ENCODE measurements at places on chromosomes 3 and 15.

- no peak for DNase-seq
Observed at GRCh38 chr15:101651554-101652097, 555 bp downstream of the TM2D3 start.

GRCh38 chr3:143241481-143241951, 121.9 kb downstream of the CHST2 start:
- DNase-seq = no peak

GRCh38 chr3:129618901-129619671, 12.6 kb upstream of the PLXND1 start:
- no peak for DNase-seq

- DNase-seq = no peak
Observed at GRCh38 chr3:28173836-28174235, 67.6 kb upstream of the CMC1 start.

DNA sequence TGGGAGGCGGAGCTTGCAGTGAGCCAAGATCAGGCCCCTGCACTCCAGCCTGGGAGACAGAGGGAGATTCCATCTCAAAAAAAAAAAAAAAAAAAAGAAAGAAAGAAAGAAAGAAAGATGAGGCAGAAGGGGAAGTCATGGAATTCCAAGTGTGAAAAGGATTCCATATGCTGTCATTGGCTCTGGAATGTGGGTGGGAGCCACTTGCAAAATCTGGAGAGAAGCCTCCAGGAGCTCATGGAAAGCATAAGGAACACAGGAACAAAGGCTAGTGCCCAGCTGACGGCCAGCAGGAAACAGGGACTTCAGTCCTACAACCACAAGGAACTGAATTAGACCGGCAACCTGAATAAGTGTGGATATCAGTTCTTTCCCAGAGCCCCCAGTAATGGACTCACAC, 12.5 kb upstream of the TRAK1 start:
- DNase-seq = no peak

DNA sequence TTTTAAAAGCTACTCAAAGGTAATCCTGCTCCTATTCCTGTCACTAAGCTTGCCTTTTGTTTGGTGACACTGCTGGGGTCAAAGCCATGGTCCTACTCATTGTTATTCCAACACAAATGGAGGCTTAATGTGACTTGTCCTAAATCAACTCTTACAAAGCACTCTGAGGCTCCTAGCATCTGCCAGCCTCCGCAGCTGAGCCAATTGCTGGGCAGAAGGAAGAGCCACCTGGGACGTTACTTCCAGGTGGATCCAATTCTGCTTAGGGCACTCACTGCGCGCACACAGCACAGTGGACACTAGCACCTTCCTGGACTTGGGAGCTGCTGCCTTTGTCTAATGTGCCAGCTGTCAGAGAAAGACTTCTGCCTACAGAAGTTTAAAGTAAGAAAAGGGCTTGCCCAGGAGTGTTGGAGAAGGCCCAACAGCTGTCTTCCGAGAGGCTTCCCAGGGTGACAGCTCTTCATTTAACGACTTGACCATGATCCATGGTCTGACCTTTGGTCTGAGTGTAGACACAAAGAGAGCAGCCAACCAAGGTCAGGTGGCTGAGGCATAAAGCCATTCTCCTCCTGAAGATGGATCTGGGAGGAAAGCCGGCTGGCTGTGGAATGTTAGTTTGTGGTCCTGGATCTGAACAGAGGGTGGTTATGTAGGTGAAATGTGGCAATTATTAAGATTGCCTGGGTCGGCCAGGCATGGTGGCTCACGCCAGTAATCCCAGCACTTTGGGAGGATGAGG, 102.2 kb downstream of the AQP9 start:
- no peak for DNase-seq

DNA sequence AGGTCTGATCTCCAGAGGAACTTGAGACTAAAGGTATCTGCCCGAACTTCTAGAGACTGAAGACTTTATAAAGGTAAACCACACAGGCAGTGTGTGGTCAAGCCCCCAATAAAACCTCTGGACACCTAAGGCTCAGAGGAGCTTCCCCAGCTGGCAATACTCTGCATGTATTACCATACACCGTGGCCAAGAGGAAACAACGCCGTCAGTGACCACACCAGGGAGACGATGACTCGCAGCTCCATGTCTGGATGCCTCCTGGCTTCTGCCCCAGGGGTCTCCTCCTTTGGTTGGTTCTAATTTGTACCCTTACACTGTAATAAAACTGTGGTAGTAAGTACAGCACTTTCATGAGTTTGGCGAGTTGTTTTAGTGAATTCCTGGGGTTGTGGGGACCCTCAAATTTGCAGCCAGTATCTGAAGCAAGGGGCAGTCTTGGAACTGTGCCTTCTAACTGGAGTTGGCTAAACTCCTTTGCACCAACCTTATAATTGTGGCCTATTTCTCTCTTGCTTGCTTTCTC, 32.1 kb upstream of the BCL2L10 start:
- no peak for DNase-seq

DNA sequence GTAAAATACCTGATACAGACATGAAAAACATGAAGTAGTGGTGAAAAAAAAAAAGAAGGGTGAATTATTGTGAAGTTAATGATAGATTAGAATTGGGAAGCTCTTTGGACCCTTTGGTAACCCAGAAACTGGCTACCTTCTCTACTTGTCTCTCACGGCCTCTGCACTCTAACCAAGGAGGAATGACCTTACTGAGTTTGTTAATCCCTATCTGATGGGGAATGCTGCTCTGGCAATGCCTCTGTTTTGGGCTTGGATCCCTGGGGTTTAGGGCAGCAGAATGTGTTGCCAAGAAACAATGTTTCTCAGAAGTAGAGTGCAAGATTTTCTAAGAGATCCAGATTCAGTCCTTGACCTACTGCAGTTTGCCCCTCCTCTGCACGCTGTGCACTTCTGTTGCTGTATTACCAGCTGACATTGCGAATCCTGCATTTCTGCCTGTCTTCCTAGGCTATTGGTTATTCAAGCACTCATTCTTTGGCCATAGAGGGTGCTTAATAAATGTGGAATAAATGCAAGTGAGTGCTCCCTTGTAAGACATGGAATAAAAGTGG, 49.2 kb upstream of the MAP3K13 start:
- DNase-seq = no peak

DNA sequence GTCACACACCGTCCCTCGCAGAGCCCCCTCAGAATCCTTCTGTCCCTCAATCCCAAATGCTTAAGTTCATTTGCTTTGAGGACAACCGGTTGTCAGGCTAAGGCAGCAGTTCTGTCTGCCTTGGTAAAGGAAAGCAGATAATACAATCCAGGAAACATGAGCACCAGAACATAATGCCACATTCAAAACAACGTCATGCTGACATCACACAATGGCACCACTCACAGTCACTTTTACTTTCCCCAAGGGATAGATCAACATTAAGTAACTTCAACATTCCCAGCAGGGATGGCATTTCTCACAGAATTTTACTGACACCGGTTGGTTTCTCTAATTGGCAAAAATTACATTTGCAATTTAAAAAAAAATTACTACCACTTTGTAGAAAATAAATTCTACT, 74.6 kb upstream of the PSMD6 start:
- no peak for DNase-seq

- DNase-seq = no peak
Observed at GRCh38 chr3:25214034-25214433, 214.0 kb upstream of the RARB start.

DNA sequence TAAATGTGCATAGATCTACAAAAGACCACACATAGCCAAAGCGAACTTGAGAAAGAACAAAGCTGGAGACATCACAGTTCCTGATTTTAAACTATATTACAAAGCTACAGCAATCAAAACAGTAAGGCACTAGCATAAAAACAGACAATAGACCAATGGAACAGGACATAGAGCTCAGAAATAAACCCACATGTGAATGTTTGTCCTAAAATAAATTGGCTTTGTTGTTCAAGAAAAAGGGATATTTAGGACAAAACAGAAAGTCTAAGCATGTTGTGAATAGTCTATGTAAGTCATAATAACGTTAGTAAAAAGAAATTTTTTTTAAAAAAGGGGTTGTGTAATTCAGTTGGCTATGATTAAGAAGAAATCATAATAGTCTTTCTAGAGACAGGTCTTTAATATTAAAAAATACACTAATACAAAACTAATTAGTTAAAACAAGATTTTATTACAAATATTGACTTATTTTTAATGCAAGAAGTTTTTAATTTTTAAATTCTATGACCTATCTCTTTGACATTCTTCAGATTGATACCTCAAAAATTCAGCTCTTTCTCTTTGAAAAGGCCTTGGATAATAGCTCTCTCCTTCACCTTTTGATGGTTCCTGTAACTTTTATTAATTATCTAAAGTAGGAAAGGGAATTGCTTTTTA, 11.6 kb downstream of the TMEM212 start:
- no peak for DNase-seq

DNA sequence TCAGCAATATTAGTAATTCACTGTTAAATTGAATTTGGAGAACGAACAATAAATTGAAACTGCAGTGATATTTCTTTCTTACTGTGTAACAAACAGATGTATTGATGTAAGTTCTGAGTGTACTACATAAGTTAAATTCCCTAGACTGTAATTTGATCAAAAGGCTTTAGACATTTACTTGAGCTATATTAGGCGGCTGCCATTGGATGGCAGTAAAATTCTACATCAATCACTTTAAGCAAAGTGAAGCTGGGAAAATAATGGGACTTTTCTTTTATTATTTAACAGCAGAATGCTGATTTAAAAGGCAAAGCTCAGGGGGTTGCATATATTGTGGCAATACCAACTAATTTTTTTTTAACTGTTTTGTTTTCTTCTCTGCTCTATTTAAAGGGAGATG, 212.6 kb upstream of the PLSCR5 start:
- DNase-seq = no peak

- DNase-seq = peak; percentile 66
Observed at GRCh38 chr15:63157891-63158431, 684 bp upstream of the RPS27L start.

- DNase-seq = no peak
Observed at GRCh38 chr3:150346981-150347863, 60.9 kb upstream of the TSC22D2 start.

- DNase-seq = no peak
Observed at GRCh38 chr3:161171113-161171512, 50.0 kb upstream of the NMD3 start.

DNA sequence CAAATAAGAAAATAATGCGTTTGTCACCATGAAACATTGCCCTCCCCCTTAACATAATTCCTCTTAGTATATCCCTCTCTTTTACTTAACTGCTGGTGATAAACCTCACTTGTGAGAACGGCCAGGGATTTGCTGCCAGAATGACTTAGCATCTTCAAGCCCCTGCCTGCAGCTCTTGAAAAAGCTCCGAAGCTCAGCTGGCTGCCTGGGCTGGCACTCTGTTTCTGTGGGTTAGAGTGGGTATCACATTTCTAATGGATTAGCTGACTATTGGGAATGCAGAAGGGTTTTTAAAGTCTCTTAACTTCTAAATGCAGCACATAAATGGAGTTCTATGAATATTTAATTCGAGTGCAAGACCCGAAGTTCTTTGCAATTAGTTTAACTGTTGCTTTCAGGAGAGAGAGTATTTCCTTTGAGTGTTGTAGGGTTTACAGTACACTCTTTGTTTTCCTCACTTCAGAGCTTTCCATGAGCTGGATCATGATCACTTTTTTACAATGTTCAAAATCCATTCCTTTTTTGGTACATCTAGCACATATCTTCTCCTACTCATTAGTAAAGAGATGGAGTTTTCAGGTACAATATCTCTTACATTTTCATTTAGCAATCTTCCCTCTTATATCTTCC, 124.7 kb upstream of the RBMS3 start:
- DNase-seq = no peak

- no peak for DNase-seq
Observed at GRCh38 chr15:36251450-36251849, 328.0 kb upstream of the CDIN1 start.

DNA sequence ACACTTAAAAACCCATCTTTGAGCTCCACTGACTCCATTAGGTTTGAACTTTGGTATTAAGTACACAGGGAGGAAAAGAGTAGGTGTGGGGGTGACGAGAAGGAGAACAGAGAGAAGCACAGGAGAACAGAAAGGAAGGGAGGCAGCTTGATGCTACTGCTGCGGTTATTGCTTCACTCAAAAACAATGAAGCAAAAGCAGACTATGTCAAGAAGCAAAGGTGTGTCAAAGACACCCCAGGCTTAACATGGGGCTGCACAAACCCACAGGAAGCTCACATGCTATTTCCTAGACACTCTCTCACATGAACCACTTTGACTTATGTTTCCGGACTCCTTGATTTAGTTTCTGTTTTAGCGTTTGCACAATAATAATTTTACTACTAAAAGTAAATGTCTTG, 961.0 kb upstream of the CFAP20DC start:
- no peak for DNase-seq

DNA sequence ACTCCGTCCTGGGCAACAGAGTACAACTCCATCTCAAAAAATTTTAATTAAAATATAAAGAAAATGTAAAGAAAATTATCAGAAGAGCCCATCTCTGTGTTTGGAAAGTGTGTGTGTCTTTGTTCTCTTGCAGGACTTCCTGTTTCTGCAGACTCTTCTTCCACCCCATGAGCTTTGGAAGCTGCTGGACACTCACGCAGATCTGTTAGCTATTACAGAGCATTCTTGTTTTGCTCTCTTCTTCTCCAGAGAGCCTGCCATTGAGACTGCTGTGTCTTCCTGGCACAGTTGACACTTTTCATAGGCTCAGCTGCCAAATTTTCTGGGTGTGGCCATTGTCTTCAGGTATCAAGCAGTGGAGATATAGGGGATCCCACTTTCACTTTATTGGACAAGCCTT, 6.0 kb upstream of the CCR8 start:
- DNase-seq = no peak

DNA sequence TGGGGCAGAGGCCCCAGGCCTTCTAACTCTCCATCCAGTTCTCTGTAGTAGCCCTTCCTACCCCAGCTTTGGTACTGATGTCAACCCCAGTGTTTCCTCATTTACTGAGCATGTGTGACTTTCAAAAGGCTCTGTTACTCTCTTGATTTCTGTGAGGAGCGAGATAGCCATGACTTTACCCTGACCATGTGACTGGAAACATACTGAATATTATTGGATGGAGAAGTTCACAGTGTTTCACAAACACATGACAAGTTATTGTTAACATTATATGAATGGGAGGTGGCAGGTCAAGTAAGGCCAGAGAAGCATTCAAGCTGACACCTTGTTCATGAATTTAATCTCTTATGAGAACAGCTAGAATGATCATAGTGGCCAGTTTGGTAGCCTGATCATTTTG, 53.7 kb downstream of the MAGI1 start:
- no peak for DNase-seq

- DNase-seq = no peak
Observed at GRCh38 chr15:41940441-41940857, 31.9 kb downstream of the EHD4 start.

- no peak for DNase-seq
Observed at GRCh38 chr15:59116141-59116540, 11.2 kb downstream of the CCNB2 start.

GRCh38 chr3:62378311-62378789, 5.0 kb upstream of the FEZF2 start:
- DNase-seq = no peak
